Left hindlimb (tissue), 1 donor: ENCODE measurements at places on chromosomes 1 and 21.

GRCh38 chr1:207306603-207307002, 14.9 kb upstream of the CD55 start:
- no peak for DNase-seq

DNA sequence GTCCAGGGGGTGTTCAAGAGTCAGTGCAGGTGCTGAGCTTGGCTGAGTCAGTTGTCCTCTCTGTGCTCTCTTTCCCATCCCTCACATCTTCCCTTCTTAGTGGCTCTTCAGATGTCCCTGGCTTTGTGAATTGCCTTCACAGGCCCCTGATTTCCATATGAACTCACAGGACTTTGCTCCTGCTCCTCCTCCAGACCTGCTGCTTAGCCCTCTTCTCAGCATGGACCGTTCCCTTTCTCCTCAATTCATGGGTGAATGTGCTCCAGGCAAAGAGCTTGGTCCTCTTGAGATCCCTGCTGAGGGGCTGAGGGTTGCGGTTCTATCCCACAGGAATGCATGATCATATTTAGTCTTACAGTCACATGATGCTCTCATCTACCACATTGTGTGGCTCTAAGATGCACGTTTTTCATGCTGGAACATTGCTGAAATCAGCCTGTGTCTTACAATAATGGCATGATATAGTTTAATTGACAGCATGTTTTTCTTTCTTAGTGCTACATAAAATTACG, 30.5 kb downstream of the CACNA1E start:
- no peak for DNase-seq

DNA sequence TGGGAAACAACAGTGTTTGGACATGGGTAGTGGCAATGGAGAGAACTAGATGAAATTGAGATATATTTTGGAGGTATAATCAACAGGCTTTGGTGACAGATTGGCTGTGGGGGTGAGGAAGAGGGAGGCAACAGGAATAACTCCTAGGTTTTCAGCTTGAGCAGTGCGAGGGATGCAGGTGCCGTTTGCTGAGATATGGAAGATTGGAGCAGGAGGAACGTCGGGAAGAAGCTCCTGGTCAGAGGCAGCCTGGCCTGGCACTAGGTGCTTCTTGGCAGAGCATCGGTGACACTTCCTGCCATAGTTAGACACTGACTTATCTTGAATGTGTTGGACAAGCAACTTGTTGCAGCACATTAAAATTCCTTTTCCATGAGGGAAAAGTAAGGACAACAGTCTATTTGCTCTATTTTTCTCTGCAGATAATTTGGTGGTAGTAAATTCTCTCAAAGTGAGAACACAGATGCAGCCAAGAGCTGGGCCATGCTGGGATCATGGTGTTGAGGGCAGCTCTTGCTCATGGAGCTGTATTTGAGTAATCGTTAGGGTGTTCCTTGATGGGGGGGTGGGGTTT, 21.5 kb upstream of the MYSM1 start:
- no peak for DNase-seq

DNA sequence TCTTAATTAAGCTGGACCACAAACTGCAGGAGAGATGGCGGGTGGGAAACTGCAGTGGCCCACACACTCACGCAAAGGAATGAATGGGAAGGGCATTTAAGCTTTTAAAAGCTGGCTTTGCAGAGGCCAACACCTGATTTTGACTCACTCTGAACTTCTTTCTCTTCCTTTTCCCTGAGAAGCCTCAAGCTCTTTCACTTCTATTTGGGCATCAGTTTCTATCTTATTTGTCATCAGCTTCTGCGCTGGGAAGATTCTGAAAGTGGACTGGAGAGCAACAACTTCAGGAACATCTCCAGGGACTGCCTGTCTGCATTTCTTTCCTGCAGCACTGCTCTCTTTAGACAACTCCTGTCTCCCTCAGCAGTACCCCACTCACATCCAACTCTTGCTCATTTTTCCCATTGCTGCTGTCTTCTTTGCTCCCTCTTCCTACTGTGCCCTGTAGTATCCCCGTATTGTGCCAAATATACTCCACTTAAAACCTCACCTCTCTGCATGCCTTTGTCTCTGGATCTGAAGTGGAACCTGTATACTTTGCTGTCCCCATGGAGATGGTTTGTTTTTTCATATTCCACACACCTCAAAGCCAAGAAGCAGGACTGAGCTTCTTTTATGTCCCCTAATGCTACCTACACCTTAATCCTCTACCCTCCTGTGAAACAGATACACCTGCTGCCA, 143.3 kb upstream of the JUN start:
- no peak for DNase-seq

GRCh38 chr1:201191653-201192260, 1.1 kb downstream of the IGFN1 start:
- DNase-seq = no peak

GRCh38 chr1:203512517-203512847, 18.5 kb downstream of the OPTC start:
- no peak for DNase-seq

DNA sequence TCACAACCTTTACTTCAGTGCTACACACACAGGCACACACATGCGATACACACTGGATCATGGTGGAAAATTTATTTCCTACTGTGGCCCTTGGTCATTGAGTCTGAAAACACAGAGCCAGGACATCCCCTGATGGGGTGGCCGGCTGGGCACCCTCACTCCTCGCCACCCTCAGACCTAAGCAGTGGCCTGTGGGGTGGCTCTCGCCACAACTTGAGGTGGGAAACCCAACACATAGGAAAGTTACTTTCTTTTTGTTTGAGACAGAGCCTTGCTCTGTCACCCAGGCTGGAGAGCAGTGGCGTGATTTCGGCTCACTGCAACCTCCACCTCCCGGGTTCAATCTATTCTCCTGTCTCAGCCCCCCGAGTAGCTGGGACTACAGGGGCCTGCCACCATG, 19.4 kb downstream of the CRYAA start:
- DNase-seq = no peak
